Stimulated activated CD4-positive, alpha-beta T cell treated with anti-CD3 and anti-CD28 coated beads, Interleukin-15, amount 100 ng/mL, for 1 hour (primary cell): ENCODE measurements at places on chromosomes 4 and X.

- DNase-seq = no peak
These were observed 3.5 kb upstream of the IQSEC2 start for GRCh38 chrX:53284684-53285447.

DNA sequence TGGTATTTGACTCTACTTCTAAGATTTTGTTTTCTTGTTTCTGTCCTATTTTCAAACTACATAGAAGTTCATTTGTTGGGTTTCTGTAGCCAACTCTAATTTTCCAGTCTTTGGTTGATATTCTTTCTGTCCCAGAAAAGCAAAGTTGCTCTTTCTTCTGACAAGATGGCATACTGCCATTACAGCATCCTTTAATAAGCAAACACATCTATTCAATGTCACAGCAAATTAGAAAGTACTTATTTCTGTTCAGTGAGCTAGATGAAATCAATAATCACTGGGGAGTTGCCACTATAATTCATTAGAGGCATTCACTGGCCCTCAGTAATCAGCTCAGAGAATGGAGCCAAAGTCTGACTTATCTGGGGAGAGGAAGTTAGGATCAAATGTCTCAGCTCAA, 1258.0 kb upstream of the IGFBP7 start:
- no peak for DNase-seq

- DNase-seq = no peak
These were observed 1.4 kb upstream of the CXCL1 start for GRCh38 chr4:73867783-73868182.

DNA sequence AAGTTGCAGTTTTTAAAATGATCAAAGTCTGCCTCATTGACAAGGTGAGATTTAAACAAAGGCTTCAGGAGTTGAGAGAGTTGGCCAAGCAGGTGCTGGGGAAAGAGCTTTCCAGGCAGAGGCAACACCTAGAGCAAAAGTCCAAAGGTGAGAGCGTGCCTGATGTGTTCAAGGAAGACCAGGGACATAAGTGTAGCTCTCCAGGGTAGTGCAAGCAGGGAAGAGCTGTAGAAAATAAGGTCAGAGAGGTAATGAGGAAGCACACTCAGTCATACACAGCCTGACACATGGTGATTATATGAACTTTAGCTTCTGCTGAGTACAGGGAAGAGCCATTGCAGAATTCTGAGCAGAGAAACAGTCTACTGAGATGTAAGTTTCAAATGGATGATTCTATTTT, 265.0 kb upstream of the NWD2 start:
- DNase-seq = no peak

GRCh38 chr4:77036206-77036605, 39.6 kb downstream of the CCNI start:
- DNase-seq = no peak

DNA sequence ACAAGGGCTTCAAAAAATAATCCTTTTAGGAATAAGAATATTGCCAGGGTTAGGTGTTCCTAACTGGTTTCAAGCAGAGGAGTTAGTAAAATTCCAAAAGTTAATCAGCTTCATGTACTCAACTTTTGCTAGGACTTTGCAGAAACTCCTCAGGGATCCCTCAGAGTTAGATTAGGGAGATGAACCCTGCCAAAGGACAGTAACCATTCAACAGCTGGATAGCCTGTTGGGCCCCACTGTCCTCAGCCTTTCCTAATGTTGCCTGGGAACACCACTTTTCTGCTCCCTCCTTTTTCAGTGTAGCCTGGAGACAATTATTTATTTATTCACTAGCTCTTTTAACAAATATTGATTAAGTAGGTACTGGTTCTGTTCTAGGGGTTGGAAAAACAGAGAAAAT, 53.8 kb downstream of the NFKB1 start:
- DNase-seq = no peak

DNA sequence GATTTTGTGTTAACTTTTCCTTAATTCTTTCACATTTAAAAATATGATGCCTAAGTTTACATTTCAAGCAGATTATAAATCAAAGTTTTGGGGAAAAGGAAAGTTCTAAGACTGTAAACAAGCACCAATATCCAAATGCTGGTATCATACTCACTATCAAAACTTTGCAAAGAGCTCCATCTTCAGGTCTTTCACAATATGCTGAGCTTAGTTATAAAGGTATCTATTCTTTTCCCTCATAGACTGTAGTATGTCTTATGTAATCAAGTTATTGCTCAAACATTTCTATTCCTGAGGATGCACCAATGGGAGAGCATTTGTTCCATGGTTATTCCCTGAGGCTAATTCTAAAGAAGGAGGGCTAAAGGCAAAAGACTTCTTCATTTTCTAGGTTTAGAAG, 207.9 kb upstream of the FAM241A start:
- no peak for DNase-seq

DNA sequence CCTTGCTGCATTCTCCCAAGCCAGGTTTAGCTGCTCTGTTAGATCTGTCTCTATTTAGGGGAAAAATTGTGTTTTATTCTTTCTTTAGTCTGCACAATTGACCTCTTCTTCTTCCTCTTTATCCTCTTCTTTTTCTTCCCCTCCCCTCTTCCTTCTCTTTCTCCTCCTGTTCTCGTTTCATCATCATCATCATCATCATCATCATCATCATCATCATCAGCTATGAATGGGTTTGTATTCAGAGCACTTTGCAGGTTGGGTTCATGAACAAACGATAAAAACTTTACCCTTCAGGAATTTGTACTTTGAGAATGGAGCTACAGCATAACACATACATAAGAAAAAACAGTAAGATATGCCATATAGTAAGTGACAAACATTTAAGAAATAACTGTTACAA, 9.1 kb downstream of the GPM6A start:
- DNase-seq = no peak

- no peak for DNase-seq
These were observed 17.0 kb upstream of the AP1AR start for GRCh38 chr4:112214390-112215264.

- no peak for DNase-seq
These were observed 694 bp downstream of the TBL1X start for GRCh38 chrX:9465380-9466123.

DNA sequence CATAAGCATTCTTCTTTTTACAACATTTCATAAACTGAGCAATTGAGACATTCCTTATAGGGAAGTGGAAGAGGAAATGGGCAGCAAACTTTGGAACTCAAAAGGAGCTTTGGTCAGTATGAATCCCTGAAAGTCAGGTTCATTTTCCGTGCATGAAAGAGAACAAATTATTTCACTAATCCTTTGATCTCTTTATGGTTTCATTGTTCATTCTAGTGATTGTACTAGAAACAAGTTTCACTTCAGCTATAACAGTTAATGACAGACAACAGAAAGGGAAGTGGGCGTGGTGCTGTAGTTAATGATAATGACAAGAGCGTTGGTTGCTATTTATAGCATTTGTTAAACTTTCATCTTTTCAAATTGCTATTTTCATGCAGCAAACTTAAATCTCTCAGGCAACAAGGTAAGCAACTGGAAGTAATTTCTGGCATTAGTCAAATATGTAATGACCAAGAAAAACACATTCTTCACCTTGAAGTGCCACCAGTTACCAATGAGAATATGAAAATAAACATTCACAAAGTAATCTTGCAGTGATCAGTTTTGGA, 98.4 kb downstream of the AREG start:
- DNase-seq = no peak

DNA sequence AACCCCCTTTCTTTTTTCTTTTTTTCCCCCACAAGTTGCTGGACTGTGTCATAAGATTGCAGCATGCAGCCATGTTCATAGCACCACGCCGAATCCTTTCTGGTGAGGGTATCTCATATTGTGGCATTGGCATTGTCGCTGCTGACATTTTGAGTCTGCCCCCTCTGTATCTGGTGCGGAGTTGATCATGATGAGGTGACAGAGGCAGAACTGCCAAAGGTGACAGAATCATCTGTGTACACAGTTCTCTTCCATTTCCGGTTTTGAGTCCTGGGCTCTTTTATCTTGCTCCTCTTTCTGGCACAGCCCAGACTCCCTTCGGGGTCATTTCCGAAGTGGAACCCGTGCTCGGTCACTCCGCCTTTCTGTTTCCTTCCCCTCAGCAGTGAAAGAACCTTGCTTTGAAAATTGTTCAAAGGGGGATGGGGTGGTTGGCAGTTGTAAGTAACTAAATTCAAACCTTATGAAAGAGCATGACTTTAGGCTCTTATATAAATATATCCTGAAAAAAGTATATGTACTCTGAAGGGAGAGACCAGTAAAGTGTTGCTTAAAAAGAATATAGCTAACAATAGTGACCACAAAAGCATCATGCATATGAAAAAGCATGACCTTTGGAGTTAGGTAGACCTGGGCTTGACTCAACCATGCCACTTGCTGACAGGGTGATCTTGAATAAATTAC, 55.0 kb upstream of the BMP2K start:
- DNase-seq = no peak

- no peak for DNase-seq
These were observed 94.7 kb upstream of the NAP1L5 start for GRCh38 chr4:88792268-88792781.

GRCh38 chrX:24619647-24620046, 27.5 kb downstream of the PCYT1B start:
- DNase-seq = no peak

GRCh38 chrX:143486105-143486504, 31.2 kb downstream of the SPANXN3 start:
- no peak for DNase-seq

DNA sequence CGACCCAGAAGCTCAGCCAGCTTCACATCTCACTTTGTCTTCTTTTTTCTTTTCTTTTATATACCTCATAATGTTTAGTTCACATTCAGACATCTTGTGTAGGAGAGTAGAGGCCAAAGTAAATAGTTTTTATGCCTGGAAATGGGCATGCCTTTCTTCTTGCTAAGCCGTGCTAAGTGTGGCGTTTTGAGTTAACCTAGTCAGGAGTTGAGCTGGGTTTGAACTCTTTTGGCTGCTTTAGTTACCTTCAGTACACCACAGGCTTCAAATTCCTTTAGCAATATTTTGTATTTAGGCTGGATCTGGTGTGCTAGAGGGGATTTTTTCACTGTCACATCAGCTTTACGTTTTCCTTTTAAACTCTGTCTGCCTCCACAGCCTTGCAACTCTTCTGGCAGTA, 300.8 kb downstream of the ZNF674 start:
- DNase-seq = no peak

DNA sequence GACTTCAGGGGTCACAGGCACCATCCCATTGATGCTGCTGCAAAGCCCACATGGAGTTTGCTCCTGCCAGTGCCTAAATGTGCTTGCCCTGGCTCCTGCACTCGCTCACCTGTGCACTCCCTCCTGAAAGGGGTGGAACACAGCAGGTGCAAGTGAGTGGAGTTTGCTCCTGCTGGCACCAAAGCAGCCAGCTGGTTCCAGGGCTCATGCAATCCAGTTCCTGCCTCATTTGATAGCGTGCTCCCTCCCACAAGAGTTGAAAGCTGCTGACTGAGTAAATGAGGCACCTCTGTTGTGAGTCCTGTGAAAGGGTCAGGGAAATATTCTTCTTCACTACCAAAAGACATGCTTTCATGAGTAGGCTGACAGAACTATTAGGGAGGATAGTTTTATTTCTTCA, 30.5 kb downstream of the CXCL8 start:
- DNase-seq = no peak

- no peak for DNase-seq
These were observed 95.5 kb upstream of the MSX1 start for GRCh38 chr4:4763822-4764557.

DNA sequence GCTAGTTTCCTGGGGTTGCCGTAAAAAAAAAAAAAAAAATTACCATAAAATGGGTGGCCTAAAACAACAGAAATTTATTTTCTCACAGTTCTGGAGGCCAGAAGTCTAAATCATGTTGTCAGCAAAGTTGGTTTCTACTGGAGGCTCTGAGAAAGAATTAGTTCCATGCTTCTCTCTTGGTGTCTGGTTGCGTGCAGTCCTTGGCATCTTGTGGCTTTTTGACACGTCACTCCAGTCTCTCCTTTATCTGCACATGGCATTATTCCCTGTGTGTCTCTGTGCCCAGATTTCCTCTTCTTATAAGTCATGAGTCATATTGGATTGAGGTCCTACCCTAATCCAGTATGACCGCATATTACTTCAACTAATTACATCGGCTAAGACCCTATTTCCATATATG, 38.7 kb downstream of the SPATA4 start:
- no peak for DNase-seq

GRCh38 chr4:3307891-3308575, 15.2 kb downstream of the RGS12 start:
- no peak for DNase-seq

DNA sequence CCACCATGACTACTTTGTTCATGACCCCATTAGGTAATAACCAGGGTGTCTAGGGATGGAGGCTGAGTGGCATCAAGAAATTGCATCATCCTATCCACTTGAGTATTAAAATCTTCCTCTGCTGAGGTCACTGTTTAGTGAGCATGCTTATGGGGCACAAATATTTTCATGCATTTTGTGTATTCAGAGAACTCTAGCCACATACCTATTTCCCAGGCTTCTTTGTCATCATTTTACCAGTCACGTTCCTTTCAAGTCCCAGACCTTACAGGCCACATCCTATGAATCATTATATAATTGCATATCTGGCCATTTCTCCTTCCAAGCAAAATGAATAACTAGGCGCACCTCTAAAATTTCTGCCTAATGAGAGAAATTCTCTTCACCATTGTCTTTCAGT, 1882.9 kb upstream of the AGA start:
- no peak for DNase-seq

DNA sequence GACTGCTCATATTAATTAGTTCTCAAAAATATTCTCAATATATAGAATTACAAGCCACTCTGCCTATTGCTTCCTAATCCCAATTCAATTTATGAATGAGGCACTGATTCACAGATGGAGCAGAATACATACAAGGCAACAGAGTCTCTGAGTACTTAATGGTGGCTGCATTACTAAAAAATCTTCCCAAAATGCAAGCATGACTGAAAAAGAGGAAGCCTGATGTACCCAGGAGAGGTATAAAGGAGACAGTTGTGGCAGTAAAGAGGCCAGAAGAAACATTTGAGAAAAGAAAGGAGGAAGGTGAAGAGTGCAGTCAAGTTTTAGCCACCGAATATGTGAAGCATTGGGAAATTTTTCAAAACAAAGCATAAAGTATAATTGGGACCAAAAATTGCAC, 163.2 kb upstream of the INTU start:
- no peak for DNase-seq

DNA sequence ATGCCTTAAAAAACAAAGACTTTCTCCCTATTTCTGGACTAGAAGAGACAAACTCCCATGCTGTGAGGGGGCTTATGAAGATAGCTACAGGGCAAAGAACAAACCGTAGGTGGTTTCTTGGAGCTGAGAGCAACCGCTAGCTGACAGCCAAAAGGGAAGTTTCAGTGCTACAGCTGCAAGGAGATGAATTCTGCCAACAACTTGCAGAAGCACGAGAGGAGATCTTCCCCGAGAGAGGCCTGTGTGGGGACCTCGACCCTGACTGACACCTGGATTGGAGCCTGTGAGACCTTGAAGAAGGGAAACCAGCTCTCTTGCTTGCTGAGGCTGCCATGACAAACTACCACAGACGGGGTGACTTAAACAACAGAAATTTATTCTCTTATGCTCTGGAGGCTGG, 183.8 kb upstream of the VCX3A start:
- DNase-seq = no peak

- DNase-seq = no peak
These were observed 322.2 kb downstream of the GPAT3 start for GRCh38 chr4:83858131-83858530.
